Stimulated activated CD8-positive, alpha-beta memory T cell treated with anti-CD3 and anti-CD28 coated beads, Interleukin-7, amount 100 ng/mL, for 4 hours (primary cell): ENCODE measurements at places on chromosomes 3 and 15.
A peak's percentile ranks its signal among the peaks of the same experiment; 100 is the strongest.

DNA sequence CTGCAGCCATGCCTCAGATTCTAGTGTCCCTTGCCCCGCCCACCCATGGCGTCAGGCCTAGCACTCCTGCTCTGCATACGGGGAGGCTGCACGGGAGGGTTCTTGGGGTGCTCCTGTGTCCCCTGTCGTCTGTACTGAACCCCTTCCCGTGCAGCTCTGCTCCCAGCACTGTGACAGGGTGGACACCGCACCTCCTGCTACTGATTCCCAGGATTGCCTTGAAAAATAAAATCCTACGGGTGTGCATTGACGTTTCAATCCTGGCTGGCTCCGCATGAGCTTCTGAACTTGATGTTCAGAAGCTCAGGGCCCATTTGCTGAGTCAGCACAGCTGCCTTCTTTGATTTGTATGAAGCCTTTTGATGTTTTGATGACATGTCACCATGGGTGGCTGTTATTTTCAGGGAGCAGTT lies 176.4 kb downstream of the APBA2 start:
- no peak for DNase-seq

- DNase-seq = no peak
Measured at GRCh38 chr3:158742871-158743663, 10.8 kb upstream of the RARRES1 start.

DNA sequence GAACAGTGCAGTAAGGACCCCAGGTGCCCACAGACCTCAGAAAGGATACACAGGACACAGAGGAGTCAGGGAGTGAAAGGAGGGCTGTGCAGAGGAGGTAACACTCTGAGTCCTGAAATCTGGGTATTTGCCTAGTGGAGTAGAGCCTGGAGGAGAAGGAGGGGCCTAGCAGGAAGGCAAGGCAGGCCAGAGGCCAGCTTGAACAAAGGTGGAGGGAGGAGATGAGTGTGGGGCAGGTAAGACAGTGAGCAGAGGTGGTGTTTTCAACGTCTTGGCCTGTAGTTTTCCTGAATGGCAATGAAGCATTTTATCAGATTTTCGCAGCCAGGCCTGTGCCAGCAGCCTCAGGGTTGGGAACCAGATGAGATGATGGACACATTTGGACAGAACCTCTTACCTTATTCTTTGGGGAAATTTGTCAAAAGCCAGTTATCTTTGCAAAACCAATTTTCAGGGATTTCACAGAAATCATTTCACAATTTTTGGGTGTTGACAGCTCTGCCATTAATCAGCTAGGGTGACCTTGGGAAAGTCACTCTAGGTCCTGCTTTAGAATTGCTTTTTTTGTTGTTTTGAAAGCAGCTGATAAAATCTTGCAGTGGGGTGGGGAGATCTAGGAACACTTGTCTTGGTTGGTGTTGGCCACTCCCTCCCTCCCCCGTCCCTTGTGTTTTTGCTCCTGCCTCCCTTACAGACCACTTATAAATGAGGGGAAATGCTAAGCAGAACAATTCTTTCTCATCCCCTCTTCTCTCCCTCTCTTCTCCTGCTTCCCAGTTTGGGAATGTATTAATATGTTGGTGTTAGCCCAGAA lies 38.4 kb downstream of the SPSB4 start:
- no peak for DNase-seq

- no peak for DNase-seq
Measured at GRCh38 chr15:90465140-90465929, 64.4 kb upstream of the CRTC3 start.

- peak; percentile 39 for DNase-seq
Measured at GRCh38 chr3:126679318-126679751, 24.4 kb upstream of the TXNRD3 start.

- DNase-seq = no peak
Measured at GRCh38 chr3:177615015-177615414, 417.7 kb upstream of the TBL1XR1 start.

GRCh38 chr15:48868536-48868935 lies 9.4 kb upstream of the EID1 start:
- DNase-seq = no peak

DNA sequence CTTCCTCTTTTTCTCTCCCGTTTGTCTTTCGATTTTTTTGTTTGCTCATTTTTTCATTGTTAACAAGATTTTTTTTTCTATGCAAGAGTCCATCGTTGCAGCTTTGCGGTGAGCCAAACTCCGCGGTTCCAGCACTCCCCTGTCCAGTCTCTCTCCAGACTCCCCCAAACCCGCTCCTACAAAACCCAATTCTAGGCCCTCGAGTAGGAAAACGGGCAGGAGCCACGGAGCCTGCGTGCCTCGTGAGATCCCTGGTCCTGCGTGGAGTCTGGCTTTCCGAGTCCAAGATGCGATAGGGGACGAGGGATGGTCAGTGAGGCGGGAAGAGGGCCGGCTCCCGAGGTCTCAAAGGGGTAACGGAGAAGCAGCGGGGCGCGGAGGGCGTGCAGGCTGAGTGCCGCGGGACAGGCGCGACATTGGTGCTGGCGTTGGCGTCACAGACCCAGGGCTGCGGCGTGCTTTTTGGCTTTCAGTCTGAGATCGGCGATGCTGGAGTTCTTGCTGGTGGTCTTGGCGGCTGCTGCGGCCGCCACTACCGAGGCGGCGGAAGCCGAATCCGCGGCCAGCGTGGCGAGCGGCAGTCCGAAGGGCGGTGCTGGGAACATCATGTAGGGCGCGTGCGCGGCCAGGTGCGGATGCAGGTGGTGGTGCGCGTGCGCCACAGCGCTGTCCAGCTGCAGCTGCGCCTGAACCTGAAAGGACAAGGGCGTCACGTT lies 8.5 kb downstream of the SHOX2 start:
- no peak for DNase-seq

DNA sequence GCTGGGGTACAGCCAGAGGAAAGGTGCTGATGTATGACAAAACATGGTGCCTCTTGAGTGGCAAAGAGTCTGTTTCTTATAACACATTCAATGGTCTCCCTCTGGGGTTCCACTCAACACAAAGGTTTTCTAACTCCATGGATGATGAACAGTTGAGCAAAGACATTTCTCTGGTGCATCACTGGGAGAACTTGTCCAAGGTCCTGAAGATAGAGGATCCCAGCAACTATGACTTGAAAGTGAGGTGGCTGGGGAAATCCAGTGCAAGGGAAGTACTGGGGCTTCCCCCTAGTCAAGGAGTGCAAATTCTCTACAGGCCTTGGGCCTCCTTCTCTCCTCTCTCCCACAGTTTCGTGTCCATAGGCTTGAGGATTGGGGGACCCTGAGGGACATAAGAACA lies 431.1 kb downstream of the WDR72 start:
- DNase-seq = no peak

- DNase-seq = no peak
Measured at GRCh38 chr3:32093204-32093603, 13.2 kb upstream of the GPD1L start.

DNA sequence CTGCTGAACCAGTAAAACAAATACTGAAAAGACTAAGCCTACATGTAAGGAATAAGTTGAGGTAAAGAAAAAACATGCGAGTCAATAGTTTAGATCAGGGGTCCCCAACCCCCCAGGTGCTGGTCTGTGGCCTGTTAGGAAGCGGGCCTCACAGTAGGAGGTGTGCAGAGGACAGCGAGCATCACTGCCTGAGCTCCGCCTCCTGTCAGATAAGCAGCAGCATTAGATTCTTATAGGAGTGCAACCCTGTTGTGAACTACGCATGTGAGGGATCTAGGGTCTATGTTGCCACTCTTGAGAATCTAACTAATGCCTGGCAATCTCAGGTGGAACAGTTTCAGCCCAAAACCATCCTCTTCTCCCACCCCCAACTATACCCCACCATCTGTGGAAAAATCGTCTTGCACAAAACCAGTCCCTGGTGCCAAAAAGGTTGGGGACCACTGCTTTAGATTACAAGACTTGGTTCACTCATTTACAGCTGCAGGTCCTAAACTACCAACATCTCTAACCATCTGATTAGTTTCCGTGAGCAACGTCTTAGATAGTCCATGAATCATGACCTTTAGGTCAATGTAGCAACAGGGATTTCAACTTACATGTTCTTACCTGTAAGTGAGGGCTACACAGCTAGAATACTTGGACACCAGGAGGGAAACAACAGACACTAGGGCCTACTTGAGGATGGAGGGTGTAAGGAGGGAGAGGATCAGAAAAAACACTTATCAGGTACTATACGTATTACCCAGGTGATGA lies 66.7 kb downstream of the TRANK1 start:
- no peak for DNase-seq

GRCh38 chr3:112390783-112391641 lies 58.1 kb downstream of the CD200 start:
- DNase-seq = no peak

- no peak for DNase-seq
Measured at GRCh38 chr15:27744641-27745040, 354.5 kb downstream of the OCA2 start.

DNA sequence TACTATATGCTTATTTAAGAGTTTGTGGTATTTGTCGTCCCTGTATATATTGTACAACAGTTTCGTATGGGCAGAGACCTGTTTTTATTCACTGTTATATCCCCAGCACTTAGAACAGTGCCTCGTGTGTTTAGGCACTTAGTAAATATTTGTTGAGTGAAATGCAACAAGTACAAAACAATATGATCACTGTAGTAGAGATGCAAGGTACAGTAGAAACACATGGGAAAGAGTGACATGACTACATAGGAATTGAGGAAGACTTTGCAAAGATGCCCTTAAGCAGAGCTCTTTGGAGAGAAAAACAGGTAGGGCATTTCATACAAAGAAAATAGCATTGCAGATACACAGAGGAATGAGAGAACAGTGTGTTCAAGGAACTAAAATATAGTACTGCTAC lies 18.3 kb downstream of the RASA2 start:
- no peak for DNase-seq

DNA sequence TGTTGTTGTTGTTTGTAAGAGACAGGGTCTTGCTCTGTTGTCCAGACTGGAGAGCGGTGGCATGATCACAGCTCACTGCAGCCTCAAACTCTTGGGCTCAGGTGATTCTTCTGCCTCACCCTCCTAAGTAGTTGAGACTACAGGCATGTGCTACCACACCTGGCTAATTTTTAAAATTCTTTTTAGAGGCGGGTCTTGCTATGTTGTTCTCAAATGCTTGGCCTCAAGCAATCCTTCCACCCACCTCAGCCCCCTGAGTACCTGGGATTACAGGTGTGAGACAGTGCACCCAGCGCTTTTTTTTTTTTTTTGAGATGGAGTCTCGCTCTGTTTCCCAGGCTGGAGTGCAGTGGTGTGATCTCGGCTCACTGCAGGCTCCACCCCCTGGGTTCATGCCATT lies 46.7 kb downstream of the TMOD3 start:
- DNase-seq = no peak

- no peak for DNase-seq
Measured at GRCh38 chr3:23324745-23325144, 121.6 kb downstream of the UBE2E2 start.

GRCh38 chr15:59887211-59887610 lies 116.9 kb upstream of the FOXB1 start:
- DNase-seq = no peak

- DNase-seq = no peak
Measured at GRCh38 chr3:134426660-134427181, 52.5 kb upstream of the AMOTL2 start.

DNA sequence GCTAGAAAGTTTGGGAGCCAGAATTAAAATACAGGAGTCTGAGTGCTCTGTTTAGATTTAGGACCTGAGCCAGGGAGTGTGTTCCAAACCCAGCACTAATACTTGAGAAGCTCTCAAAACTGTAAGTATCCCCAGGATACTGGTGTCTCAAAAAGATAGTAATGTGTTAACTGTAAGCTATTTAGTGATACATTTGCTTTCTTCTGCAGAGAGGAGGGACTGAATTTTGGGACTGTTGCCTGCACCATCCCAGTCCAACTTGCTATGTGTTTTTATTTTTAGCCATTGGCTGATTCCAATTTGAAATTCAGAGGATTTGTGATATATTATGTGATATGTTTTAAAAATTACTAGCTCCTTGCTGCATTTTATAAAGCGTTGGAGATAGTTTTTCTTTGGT lies 31.5 kb downstream of the UBE2E1 start:
- no peak for DNase-seq

DNA sequence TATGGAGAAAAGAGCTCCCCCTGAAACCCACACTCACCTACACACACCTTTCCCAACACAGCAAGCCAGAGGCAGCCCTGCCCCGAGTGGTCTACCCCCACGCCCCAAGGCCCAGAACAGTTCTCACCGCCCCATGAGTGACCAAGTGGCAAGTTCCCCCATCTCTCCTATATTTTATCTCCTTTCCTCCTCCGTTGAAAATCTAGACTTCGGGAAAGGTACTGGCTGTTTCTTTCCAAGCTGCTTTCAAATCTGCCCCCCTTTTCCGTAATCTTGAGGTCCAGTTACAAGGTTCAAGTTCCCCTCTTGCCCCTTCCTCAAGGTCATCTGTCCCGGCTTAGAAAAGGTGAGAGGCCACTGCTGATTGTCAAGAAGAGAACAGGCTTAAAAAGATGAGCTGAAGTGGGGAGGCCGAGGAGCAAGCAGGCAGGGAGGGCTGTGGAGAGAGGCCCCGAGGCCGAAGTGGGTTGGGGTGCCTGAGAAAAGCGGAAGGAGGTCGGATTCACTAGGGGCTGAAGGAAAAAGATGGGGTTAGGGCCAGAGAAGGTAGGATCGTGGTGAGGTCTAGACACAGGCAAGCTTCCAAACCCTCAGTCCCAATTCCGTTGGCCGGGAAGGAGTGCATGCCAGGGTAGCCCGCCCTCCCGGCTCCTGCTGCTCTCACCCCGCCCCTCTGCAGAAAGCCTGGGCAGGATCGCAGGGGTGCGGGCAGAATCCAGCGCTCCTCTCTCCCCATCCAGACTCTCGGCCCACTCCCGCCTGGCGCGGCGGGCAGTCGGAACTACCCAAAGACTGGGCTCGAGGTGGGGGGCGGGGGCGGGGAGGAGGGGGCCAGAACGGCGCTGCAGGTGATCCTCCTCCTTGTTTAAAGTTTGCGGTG lies 1.7 kb downstream of the SEMA5B start:
- no peak for DNase-seq

DNA sequence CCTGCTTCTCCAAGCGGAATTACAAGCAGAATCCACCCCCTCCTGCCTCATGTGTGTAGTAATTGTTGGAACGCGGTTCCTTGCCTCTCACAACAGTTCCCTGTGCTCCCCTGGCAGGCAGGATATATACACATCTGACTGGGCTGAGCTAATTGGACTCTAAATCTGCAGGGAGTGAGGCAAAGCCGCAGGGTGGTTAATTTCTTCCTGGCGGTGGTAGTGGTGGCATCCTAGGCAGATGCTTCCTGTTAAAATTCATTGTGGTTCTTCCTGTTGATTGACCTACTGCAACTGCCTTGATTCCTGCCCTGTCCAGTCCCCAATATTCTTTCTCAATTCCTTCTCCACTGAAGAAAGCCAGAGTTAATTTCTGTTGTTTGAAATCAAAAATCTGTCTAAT lies 202.9 kb upstream of the PROK2 start:
- no peak for DNase-seq

DNA sequence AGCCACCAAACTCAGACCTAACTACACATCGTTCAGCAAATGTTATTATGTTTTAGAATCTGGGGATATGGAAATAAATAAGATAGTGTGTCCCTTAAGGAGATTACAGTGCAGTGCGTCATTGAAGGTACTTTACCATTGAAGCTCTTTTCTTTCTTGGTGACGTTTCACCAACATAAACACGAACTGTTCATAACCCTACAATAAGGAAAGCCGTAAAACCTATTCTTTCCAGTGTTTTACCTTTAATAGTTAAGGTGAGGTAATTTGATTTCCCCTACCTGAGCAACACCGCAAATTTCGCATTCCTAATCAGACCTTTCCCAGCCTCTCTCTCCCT lies 826 bp downstream of the CCDC66 start:
- no peak for DNase-seq

GRCh38 chr3:105518806-105519418 lies 152.2 kb downstream of the ALCAM start:
- no peak for DNase-seq

GRCh38 chr3:129058441-129059200 lies 2.0 kb upstream of the GP9 start:
- no peak for DNase-seq

GRCh38 chr3:158711886-158712285 lies 20.4 kb downstream of the RARRES1 start:
- DNase-seq = no peak
